Karpas-422 (cell line): ENCODE measurements at places on chromosomes 6 and 20. TPM values are rescaled to one million over a fixed set of nuclear protein-coding genes. Genes with fewer than 3 reads are reported as not detected.
A peak's percentile ranks its signal among the peaks of the same experiment; 100 is the strongest.

DNA sequence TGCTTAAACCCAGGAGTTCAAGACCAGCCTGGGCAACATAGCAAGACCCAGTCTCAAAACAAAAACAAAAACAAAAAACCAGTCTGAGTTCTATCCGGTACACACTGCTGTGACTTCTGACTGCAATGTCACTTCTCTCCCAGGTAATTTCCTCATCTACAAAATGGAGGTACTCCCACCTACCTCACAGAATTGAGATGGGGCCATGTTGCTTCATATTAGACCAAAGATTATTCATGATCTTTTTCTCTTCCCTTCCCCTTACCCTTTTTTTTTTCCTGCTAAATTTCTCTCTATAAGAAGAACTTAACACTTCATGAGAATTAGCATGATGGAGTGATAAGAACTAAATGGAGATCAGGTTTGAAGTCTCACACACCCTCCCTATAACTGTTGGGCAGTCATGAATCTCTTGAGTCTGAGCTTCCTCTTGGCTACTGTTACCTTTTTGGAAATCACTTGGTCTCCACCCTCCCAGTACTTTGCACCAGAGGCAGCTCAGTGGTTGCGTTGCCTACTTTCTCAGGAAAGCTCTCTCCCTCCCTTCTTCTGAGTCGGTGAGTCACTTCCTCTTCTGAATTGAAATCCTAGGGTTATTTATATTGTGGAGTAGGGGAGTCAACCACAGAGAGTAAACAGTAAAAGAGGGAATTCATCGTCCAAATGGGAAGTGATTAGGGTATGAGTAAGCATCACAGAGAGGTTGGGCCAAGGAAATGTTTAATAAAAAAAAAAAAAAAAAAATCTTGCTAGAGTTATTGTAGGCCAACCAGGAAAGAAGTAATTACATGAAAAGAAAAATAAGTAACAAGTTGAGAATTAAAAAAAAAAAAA is 59.9 kb upstream of the MAP7 start:
- H3K4me1 ChIP-seq = no peaks in the 10 kb centered on the region
- H3K36me3 ChIP-seq = no peaks in the 10 kb centered on the region
- H3K27ac ChIP-seq = no peak overlapping the region
- no peak overlapping the region for H3K4me3 ChIP-seq

DNA sequence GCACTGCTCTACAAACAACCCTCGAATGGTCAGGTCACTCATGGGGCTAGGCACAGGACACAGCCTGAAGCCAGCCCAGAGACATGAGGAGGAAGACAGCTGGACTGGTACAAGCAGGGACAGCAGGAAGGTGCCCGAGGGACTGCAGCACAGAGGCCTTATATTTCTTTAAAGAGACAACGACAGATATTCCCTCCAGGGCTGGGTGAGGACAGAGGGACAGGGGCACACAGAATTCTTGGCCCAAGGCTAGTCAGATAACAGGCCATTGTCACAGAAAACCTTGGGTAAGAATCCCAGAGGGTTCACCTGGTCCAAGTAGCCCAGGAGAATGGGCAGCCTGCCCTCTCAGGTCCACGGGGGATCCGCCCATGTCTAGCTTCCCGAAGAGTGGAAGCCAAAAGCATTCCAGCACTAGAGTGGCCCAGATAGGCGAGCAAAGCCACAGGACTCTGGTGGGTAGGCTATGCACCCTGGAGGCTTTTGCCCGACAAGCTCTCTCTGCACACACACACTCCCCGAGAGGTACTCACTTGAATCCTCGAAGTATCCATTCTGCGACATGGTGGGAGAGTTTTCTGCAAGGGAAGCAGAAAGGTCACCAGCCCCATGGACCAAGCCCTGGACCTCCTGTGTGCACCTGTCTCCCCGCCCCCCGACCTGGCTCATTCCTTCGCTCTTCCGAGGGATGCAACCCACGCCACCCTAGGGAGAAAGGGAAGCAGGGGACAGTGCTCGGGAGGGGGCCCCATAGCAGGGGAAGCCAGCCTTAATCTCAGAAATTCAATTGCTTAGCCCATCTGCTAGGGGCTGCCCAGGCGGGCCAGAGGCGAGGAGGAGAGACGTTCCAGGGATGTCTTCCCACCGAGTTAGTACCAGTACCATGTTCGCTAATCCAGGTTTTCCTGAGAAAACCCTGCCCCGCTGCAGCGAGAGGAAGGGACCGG is 1.7 kb downstream of the SLC4A11 start:
- no peak overlapping the region; the same call in 1 of the 2 replicates for H3K4me3 ChIP-seq
- H3K4me1 ChIP-seq = peaks cover 14% of the 10 kb centered on the region
- H3K36me3 ChIP-seq = no peaks in the 10 kb centered on the region
- DNase-seq = no peak

DNA sequence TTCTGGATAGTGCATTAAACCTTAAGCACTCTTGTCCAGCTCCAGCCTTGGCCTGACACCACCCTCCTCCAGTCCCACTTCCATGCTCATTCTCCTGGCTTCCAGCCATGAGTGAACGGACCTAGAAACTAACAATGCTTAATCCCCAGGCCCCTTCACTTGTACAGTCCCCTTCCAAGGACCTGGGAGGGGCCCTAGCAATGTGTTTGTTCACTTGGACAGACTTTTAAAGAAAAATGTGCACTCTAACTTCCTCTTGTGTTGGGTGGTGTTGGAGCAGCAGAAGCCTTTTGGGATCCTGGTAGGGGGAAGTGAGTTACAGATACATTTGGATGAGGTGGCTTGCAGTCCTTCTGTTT is 48.9 kb upstream of the CCN6 start:
- H3K27me3 ChIP-seq = no peaks in the 10 kb centered on the region
- H3K4me1 ChIP-seq = no peaks in the 10 kb centered on the region
- no peak overlapping the region for H3K27ac ChIP-seq
- no peak for DNase-seq

DNA sequence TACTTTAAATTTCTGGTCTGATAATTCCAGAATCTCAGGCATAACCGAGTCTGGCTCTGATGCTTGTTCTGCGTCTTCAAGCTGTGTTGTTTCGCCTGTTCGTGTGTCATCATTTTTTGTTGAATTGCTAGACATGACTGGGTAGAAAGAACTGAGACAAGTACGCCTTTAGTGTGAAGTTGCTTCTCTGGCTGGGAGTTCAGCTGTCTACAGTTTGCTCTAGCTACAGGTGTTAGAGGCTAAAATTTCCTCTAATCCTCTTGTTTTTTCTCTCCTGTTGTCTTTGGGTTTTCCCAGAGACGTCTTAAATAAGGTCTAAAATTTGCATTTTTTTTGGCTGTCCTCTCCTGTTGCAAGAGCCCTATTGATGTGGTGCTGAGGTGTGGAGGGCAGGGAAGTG is 100.3 kb downstream of the FAM50B start:
- no peaks in the 10 kb centered on the region for H3K4me1 ChIP-seq
- H3K4me3 ChIP-seq = no peak overlapping the region
- H3K27ac ChIP-seq = no peak overlapping the region
- DNase-seq = no peak
- H3K36me3 ChIP-seq = no peaks in the 10 kb centered on the region
- no peaks in the 10 kb centered on the region for H3K27me3 ChIP-seq

DNA sequence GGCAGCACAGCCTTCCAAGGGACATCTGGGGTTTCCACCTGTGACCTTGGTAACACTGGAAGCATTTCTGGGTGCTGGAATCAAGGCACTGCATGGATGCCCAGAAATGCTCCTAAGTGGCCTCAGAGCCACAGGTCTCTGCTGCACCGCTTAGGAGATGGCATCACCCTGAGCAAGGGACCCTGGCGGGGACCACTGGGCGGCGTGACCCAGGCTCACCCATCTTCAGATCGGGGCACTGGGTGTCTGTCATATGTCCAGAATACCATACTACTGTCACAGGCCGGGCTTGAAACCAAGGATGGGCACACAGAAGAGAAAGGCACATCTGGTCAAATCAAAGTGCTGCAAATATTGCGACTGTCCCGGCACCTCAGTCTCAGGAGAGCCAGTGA is 45.9 kb downstream of the SSR1 start:
- H3K36me3 ChIP-seq = no peaks in the 10 kb centered on the region
- no peaks in the 10 kb centered on the region for H3K27me3 ChIP-seq
- no peak for DNase-seq
- H3K27ac ChIP-seq = no peak overlapping the region
- no peak overlapping the region for H3K4me3 ChIP-seq

GRCh38 chr6:125802943-125803377 is 12.2 kb downstream of the NCOA7 start:
- H3K36me3 ChIP-seq = peaks cover 23% of the 10 kb centered on the region
- peak overlapping the region; percentile 57 for H3K27ac ChIP-seq
- no peak overlapping the region; the same call in 1 of the 2 replicates for H3K4me3 ChIP-seq
- no peak for DNase-seq

DNA sequence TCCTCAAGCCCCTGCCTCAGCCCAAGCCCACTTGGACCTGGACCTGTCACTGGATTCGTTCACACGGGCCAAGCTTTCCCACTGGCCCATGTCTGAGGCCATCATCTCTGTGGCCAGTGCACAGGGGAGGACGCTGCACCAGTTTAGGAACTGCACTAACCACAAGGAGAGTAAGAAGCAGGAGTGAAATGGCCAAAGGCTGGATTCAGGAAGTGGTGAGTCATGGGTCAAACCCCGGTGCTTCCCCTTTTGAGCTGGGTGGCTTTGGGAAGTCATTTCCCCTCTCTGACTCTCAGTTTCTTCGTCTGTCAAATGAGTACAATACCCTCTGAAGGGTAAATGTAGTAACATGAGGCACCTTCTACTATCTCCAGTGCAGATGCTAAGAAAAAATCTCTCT is 87.9 kb downstream of the CD40 start:
- DNase-seq = no peak
- no peaks in the 10 kb centered on the region for H3K4me1 ChIP-seq
- H3K36me3 ChIP-seq = no peaks in the 10 kb centered on the region
- H3K4me3 ChIP-seq = no peak overlapping the region
- no peak overlapping the region for H3K27ac ChIP-seq

DNA sequence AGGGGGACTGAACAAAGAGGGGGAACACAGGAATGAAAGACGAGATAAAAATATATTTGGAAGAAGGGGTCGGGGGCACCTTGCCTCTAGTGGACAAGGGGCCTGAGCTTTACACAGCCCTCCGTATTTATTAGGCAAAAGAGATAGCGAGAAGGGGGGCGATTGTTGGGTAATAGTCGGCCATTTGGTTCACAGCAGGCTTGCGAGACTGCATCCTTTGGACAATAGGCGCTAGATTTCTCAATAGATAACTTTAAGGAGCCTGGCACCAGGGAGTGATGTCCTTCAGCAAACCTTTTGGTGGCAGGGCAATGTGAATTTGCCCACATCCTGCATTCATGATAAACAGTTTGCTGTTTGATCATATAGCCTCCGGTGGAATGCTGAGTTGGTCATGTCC is 3.0 kb upstream of the NANP start:
- no peaks in the 10 kb centered on the region for H3K36me3 ChIP-seq
- no peak for DNase-seq
- H3K27ac ChIP-seq = no peak overlapping the region
- no peak overlapping the region for H3K4me3 ChIP-seq
- peaks cover 23% of the 10 kb centered on the region for H3K4me1 ChIP-seq

DNA sequence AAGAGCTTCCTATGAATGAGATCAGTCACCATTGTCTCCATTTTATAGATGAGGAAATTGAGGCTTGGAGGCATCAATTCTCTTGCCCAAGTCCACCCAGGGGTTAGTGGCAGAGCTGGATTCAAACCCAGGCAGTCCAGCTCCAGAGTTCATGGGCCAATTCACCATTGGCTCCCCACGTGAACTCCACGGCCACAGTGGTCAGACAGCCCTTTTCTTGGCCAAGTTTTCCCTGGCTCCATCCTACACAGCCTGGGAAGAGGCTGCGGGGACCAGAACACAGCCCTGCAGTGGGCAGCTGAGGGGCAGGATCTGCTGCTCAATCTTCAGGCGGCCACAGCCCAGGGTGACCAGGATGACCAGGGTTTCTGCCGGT is 20.5 kb downstream of the TGM2 start:
- H3K4me3 ChIP-seq = no peak overlapping the region
- DNase-seq = no peak
- no peak overlapping the region for H3K27ac ChIP-seq
- no peaks in the 10 kb centered on the region for H3K36me3 ChIP-seq

- no peak overlapping the region for H3K27ac ChIP-seq
- no peaks in the 10 kb centered on the region for H3K36me3 ChIP-seq
- H3K4me3 ChIP-seq = no peak overlapping the region
- peaks cover 9% of the 10 kb centered on the region for H3K4me1 ChIP-seq
- no peak for DNase-seq
Measured at GRCh38 chr6:37784585-37784967, 35.0 kb upstream of the ZFAND3 start.

GRCh38 chr6:145839653-145840052 is 25.1 kb upstream of the FBXO30 start:
- H3K4me3 ChIP-seq = no peak overlapping the region
- H3K4me1 ChIP-seq = peaks cover 17% of the 10 kb centered on the region
- no peaks in the 10 kb centered on the region for H3K36me3 ChIP-seq

The NCR2 gene
- total RNA-seq = not detected in 2 replicates

The TULP1 gene
- total RNA-seq = not detected in 2 replicates

The TTK gene
- total RNA-seq = 28.0 and 52.0 TPM in 2 replicates

The PDYN gene
- not detected in 2 replicates for total RNA-seq

The GTSF1L gene
- not detected in 2 replicates for total RNA-seq

The GPX5 gene
- not detected in 2 replicates for total RNA-seq

The KIAA1586 gene
- 12.3 and 12.7 TPM in 2 replicates for total RNA-seq
